Renal pelvis (tissue), 12 donors: ENCODE measurements at places on chromosomes 7 and 10.

DNA sequence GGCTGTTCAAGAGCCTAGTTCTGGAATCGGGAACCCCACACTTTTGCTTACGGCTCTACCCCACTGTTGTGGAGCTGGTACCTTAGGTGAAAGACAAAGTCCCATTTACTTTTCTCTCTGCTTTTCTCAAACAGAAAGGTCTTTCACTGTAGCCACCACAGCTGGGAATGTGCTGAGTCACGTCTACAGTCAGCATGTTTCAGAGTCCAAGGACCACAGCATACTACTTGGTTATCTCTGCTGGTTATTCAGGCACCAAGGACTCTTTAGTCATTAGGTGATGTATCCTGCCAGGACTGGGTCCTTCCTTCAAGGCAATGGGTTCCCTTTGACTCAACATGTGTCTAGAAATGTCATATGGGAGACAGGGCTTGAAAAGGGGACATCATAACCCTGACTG, 266.8 kb upstream of the STEAP1 start:
- no peak for DNase-seq

- no peak for DNase-seq
Measured at GRCh38 chr7:14195079-14195478, 205.6 kb upstream of the ETV1 start.

GRCh38 chr7:133530682-133531081, 277.8 kb downstream of the EXOC4 start:
- DNase-seq, result no peak

- no peak for DNase-seq
Measured at GRCh38 chr7:94149789-94150545, 145.8 kb upstream of the BET1 start.

- no peak for DNase-seq
Measured at GRCh38 chr7:117308891-117309290, 14.0 kb downstream of the WNT2 start.

DNA sequence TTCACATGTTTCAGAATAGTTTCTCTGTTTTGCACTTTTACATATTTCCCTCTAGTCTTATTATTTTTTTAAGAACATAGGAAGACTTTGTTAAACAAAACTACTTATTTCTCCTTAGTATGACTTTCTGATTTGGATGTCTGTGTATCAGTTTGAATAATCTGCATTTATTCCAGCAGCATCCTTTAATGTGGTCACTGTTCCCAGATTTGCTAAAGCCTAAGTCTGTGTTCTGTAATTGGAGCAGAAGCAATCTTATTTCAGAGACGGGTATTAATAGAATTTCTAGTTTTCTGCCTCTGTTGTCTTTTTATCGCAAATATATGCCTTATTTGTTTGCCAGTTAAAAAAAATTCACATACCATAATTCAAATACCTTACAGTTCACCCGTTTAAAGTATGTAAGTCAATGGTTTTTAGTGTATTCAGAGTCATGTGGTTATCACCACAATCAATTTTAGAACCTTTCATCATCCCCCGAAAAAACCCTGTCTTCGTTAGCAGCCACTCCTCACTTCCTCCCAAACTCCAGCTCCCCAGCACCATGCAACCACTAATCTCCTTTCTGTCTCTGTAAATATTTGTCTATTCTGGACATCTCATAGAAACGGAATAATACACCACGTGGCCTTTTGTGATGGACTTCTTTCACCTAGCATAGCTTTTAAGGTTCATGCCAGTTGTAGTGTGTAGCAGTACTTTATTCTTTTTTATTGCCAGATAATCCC, 58.7 kb downstream of the INPP5F start:
- no peak for DNase-seq

DNA sequence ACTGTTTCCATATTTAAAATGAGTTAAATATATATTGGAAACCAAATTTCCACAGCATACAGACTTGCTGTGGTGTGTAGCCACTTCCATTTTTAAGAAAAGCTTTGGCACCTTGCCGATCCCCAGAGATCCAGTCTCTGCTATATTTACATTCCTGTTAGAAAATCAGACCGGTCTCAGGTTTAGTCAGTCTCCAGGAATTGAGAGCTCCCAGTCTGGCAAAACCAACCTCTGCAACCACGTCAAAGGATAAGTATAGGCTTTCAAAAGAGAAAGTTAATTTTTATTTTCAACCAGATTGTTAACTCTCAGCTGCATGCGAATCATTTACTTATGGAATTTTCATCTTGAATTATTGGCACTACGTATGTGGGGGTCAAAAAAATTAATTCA, 28.2 kb downstream of the PUS7 start:
- DNase-seq, result peak; percentile 7

- DNase-seq, result no peak
Measured at GRCh38 chr10:63256009-63256773, 123.1 kb downstream of the NRBF2 start.

DNA sequence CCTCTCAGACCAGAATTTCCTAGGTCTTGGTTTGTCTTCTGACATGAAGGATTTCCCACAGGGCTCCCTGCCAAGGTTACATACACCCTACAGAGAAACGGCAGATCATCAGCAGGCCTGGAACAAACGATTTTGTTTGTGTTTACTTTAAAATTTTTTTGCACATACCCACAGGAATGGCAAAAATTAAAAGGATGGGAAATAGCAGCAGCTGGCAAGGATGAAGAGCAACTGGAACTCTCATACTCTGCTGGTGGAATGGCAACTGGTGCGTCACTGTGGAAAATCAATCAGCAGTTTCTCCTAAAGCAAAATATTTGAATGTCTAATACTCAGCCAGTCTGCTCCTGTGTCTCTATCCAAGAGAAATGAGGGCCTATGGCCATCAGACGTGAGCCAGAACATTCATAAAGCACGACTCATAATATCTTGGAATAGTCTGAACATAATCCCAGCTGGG, 6.5 kb downstream of the BAIAP2L1 start:
- no peak for DNase-seq

- no peak for DNase-seq
Measured at GRCh38 chr7:1666317-1666822, 3.7 kb upstream of the ELFN1 start.

DNA sequence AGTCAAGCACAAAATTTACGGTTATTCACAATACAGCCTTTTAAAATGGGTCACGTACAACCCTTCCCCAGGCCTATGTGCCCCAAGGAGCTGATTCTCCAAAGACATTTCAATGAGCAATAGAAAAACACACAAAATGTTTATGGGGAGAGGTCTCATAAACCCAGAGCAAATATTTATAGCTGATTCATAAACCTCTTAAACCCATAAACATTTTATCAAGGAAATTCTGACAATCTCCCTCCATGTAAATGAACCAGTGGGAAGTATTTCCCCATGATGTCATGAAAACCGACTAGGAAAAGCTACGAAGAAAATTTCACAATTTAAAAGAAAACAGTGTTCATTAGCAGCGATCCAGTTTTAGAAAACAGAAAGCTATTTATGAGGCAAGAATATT, 36.0 kb downstream of the SFMBT2 start:
- peak; percentile 21 for DNase-seq

DNA sequence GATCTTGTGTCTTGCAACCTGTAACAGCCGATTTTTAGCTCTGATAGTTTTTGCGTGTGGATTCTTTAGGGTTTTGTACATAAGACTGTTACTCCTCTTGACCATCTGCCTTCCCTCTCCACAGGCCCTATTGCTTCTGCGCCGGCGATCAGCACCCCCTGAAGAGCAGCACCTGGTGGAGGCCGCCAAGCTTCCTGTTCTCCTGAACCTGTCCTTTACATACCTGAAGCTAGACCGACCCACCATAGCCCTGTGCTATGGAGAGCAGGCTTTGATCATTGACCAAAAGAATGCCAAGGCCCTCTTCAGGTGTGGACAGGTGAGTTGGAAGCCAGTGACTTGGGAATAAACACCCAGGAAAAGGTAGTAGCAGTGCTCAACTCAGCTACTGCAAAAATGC, 12.6 kb downstream of the FKBP6 start:
- no peak for DNase-seq

DNA sequence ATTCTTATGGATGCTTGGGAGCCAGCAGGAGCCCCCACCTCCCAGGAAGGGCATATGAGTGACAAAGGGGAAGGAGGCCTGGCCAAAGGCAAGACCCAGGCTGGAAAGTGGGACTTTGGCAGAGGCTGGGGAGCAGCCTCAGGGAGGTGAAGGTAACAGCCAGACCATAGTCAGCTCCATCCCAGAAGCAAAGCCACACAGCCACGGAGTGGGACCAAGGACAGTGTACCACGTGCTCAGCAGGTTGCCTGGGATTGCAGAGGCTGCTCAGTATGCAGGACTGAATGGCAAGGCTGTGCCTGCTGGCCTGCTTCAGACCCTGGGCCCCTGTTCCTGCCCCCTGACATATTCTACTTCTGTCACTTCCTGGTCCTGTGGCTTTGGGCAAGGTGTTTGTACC, 17.6 kb upstream of the GPR26 start:
- no peak for DNase-seq

DNA sequence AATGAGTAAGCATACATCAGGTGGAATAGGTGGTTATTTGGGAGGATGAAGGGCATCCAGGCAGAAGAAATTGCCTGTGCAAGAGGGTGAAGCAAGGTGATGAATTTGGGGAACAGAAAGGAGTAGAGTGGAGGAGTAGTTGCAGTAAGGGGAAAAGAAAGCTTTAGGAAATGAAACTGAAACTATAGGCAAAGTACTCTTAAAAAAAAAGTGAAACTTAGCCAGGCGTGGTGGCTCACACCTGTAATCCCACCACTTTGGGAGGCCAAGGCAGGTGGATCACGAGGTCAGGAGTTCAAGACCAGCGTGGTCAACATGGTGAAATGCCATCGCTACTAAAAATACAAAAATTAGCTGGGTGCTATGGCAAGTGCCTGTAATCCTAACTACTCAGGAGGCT, 17.6 kb downstream of the NUP205 start:
- no peak for DNase-seq

GRCh38 chr10:114697061-114697598, 39.1 kb upstream of the ABLIM1 start:
- DNase-seq, result no peak

DNA sequence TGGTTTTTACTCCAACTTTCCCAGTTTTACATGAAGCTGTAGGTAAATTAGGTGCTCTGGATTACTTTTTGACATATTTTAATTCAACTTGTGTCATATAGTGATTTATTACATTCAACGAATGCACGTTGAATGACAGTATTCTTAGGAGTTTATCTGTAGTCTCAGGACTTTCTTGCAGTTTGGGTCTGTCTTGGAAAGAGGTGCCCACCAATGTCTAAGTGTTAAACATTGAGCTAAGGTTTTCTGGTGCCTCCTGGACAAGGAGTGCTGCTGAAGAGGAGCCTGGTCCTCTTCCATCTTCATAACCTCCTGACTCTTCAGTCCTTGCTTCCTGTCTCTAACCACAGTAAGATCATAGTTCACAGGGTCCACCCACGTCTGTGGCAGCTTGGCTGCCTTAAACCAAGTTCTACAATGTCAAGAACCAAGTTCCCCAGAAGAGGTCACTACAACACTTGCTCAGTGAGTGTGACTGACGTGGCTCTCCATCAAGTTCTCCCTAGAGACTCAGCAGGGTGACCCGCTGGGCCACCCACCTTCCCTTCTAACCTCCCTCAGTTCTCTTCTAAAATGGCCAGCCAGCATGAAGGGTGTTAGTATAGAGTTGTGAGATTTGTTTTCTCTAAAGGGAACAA, 6.1 kb downstream of the NPY start:
- DNase-seq, result no peak

GRCh38 chr7:2680792-2681490, 7.1 kb upstream of the AMZ1 start:
- DNase-seq, result peak; percentile 54

DNA sequence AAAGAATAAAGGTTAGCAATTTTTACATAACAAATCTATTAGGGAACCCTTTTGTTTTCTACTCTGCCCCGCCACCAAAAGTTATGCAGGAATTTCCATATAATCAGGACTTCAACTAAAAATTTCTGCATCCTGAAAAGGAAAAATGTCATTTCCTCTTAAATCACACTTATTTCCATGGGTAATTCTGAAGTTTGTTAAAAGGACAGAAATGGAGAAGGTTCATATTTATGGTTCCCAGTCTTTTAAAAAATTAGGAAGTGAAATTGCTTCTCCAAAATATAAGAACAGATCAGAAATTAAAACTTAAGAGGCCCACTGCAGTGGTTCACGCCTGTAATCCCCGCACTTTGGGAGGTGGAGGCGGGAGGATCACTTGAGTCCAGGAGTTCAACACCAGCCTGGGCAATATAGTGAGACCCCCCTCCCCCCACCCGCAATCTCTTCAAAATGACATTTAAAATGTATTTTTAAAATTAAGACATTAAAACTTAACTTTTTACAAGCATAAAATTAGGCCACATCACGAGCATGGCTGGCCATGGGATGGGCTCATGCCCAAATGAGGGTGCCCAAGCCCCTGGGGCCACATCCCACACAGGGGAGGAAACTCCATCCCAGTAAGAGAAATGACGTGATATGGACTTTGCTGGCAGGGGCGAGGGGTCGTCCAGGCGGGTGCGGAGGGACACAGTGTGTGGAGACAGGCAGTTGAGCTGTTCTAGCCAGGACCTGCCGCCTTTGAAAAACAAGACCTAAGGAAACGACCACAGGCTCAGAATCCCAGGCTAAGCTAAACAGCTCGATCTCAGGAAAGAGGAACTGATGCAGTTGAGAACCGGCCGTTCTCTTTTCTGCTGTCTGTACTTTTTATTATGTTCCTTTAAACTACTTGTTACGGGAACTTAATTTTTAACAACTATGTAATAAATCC, 51.3 kb upstream of the NFE2L3 start:
- no peak for DNase-seq

- DNase-seq, result no peak
Measured at GRCh38 chr7:154836021-154836448, 166.9 kb downstream of the PAXIP1 start.

- DNase-seq, result no peak
Measured at GRCh38 chr10:125985557-125986240, 89.3 kb downstream of the FANK1 start.

DNA sequence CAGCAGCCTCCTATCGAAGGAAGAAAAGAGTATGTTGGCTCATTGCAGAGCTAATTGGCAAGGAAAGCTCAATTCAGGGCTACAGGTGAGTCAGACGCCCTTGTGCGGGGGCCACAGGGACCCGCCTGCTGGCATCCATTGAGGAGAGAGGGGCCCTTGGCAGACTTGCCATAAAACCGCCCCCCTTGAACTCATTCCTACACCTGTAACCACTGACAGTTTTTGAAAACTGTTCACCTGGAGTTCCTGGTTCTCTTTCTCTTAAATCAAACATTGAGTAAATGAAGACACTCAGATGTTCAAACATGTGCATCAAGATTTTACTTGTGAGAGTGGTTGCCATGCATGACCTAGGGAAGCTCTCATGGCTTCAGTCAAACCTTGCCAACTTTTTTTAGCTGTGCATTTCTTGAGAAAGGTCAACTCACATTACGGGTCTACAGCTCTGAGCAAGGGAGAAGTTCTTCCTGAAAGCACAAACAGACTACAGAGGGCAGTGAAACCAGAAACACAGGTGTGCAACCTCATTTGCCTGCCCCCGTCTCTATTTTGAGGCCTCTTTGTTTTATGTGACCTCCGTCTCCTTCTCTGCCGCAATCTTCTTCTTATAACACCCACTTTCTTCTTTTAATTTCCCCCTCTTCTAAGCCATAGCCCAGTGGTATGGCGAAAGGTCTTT, 87.8 kb downstream of the TBXAS1 start:
- DNase-seq, result no peak
